ENCODE measurements at places on chromosomes 6 and 20. TPM values are rescaled to one million over a fixed set of nuclear protein-coding genes. Genes with fewer than 3 reads are reported as not detected.
A peak's percentile ranks its signal among the peaks of the same experiment; 100 is the strongest.

Gene MUCL3
- total RNA-seq = not detected

Gene SAMD5
- not detected for total RNA-seq

Gene C6orf15
- not detected for total RNA-seq

Gene PDE10A
- total RNA-seq = not detected

Gene CENPW
- total RNA-seq = 48.5 TPM

Gene ASCC3
- total RNA-seq = 54.3 TPM

DNA sequence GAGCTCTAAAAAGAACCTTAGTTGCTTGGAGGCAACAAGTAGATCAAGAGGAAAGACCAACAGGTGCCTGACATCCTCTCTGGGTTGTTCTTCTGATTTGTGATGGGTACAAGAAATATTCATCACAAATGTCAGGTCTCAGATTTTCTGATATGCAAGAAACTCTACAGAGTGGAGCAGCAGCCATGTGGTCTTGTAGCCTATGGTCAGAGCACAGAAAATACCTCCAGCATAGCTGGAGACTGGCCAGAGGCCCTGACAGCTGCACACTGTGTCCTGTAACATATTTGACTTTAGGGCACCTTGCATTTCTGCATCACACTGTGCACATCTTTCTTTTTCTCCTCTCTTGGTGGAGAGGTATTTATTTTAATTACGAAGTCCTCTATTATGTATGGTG, 116.3 kb downstream of the GMPR start:
- peaks cover 6% of the 10 kb centered on the region for H3K4me1 ChIP-seq
- no peaks in the 10 kb centered on the region for H3K27me3 ChIP-seq
- no peak overlapping the region for H3K4me3 ChIP-seq
- no peaks in the 10 kb centered on the region for H3K36me3 ChIP-seq
- no peak overlapping the region for H3K27ac ChIP-seq
- no peak for DNase-seq

DNA sequence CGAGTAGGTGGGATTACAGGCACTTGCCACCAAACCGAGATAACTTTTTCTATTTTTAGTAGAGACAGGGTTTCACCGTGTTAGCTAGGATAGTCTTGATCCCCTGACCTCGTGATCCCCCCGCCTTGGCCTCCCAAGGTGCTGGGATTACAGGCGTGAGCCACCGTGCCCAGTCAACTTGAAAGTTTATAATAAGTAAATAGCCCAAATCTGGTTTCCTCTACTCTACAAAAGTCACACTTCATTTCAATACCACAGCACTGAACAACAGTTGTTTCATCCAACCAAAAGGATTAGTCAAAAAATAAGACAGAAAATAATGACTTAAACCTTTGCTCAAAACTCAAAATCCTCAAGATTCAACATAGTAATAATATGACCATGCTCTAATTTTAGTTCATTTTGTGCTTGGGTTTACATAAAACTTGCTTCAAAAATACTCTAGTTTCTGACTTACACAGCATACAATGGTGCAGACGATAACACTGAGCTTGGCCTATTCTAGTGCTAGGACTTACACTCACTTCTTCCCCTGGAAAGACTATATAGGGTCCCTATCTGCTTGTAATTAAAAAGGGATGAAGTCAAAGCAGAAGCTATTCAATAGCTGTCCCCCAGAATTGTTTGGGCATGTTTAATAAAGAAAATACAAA, 56.7 kb downstream of the NT5E start:
- peaks cover 4% of the 10 kb centered on the region for H3K4me1 ChIP-seq
- H3K4me3 ChIP-seq = no peak overlapping the region
- peaks cover 24% of the 10 kb centered on the region for H3K36me3 ChIP-seq
- H3K27me3 ChIP-seq = no peaks in the 10 kb centered on the region
- DNase-seq = no peak

DNA sequence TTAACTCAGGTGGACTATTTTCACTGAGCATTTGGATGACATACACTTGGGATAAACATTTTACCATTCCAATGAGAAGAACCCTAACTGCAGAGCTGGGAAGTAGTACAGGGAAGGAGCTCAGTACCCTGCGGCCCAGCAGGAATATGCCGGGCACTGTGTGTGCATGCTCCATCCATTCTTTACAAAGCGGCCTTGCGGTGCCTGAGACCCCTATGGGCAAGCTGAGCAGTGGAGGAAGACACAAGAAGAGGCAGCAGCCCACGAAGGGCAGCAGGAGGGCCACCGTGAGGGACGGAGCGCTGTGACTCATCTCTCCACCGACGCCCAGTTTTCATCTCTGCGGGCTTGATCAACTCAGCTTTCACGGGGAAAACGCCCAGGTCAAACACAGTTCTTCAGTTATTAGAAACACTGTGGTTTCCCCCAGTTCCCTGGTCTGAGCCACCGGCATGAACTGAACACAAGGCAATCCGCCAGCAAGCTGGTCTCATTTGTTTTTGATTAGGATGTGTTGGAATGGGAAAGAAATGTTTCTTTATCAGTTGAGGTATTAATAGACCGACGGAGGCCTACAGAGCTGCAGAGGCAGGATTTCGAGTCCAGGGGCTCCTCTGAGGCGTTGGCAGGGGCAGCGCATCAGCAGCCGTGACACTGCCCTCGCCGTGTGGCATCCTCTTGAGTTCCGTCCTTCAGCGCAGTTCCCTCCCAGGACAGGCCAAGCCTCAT, 44.9 kb downstream of the IRF4 start:
- peaks cover 2% of the 10 kb centered on the region for H3K36me3 ChIP-seq
- no peak for DNase-seq
- no peaks in the 10 kb centered on the region for H3K27me3 ChIP-seq
- H3K4me3 ChIP-seq = no peak overlapping the region

- no peaks in the 10 kb centered on the region for H3K36me3 ChIP-seq
- no peak for DNase-seq
- no peak overlapping the region for H3K27ac ChIP-seq
- peaks cover 6% of the 10 kb centered on the region for H3K27me3 ChIP-seq
Measured at GRCh38 chr6:21537637-21538036, 55.9 kb upstream of the SOX4 start.

DNA sequence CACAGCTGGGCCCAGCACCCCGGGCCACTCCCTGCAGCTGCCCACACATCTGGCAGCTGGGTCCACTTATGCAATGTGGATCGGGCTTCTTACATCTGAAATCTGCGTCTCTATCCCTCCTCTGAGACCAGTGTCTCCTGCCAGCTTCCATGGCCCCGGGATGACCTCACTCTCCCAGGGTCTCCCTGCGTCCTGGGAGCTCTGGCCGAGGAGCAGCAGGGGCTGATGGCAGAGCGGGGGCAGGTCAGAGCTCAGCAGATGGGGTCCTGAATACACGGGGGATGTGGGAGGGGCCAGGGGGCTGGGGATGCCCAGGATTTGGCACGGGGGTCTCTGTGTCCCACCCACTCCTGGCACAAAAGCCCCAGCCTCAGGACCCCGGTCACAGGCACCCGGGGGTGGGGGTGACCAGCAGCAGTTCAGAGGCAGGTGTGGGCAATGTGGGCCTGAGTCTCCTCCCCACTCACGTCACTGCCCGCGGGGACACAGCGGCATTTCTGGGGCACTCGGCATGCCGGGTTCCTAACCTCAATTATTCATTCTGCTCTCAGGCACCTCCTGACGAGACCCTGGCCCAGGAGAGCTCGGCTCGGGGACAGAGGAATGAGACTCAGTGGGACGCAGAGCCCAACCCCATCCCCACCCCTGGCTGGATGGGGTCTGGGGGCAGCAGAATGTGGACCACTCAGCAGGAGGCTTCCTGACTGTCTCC, 16.4 kb downstream of the CHRNA4 start:
- no peaks in the 10 kb centered on the region for H3K4me1 ChIP-seq
- DNase-seq = no peak
- no peaks in the 10 kb centered on the region for H3K27me3 ChIP-seq
- H3K27ac ChIP-seq = no peak overlapping the region
- no peaks in the 10 kb centered on the region for H3K36me3 ChIP-seq

GRCh38 chr6:83708546-83708969, 343 bp downstream of the SNAP91 start:
- no peak overlapping the region for H3K4me3 ChIP-seq
- H3K36me3 ChIP-seq = peaks cover 2% of the 10 kb centered on the region
- H3K4me1 ChIP-seq = peaks cover 2% of the 10 kb centered on the region
- no peak overlapping the region for H3K27ac ChIP-seq

DNA sequence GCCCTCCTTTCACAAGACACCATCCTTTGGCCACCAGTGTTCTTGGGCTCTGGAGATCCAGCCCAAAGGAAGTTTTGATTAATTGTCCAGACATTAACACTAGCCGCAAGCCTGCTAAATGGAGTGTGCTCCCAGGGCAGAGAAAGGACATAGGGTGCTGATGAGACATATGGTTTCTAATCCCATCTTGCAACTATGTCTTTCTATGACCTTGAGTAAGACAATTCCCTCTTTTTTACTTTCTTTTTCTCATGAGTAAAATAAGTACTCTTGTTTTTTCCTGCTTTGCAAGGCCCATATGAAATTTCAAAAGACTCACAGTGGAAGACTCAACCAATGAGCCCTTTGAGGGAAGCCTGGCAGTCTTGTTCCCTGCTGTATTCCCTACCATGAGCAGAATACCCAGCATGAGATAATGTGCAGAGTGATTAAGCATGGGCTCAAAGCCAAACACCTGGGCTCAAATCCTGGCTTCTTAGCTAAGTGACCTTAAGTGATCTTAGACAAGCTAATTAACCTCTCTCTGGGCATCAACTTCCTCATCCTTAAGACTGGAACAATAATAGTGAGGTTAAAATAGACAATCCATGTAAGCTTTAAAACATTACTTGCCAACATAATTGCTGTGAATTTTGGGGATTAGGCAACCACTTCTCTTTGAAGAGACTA, at the start of gene WFDC10B:
WFDC10B (minus strand) TSS at position 51 of the 669 bp plus-strand sequence. CDS start 19,027 bp downstream, outside the sequence.
- no peaks in the 10 kb centered on the region for H3K36me3 ChIP-seq
- H3K27me3 ChIP-seq = peaks cover 17% of the 10 kb centered on the region
- no peak within 1 kb of the TSS for H3K4me3 ChIP-seq
- no peaks in the 10 kb centered on the region for H3K4me1 ChIP-seq

DNA sequence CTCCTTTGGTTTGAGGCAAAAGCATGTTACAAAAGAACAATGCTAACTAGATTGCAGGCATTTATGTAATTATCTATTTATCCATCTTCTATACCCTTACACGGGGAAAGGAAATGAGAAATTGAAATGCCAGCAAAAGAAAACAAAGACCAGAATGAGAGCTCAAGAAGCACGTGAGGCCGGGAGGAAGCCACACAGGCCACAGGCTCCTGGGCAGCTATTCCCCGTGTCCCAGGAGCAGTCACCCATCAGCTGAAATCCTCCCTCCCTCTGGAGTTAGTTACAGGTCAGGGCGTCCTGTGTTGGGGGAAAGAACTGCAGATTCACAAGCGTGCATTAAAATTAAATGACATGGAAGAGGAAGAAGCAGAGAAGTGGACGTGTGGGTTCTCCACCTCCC, 64.7 kb upstream of the RPS6KA2 start:
- H3K36me3 ChIP-seq = no peaks in the 10 kb centered on the region
- DNase-seq = no peak
- no peaks in the 10 kb centered on the region for H3K27me3 ChIP-seq
- no peaks in the 10 kb centered on the region for H3K4me1 ChIP-seq

GRCh38 chr20:47285189-47285588, 71.3 kb downstream of the ZMYND8 start:
- peaks cover 62% of the 10 kb centered on the region for H3K36me3 ChIP-seq
- H3K27me3 ChIP-seq = no peaks in the 10 kb centered on the region
- H3K27ac ChIP-seq = no peak overlapping the region

DNA sequence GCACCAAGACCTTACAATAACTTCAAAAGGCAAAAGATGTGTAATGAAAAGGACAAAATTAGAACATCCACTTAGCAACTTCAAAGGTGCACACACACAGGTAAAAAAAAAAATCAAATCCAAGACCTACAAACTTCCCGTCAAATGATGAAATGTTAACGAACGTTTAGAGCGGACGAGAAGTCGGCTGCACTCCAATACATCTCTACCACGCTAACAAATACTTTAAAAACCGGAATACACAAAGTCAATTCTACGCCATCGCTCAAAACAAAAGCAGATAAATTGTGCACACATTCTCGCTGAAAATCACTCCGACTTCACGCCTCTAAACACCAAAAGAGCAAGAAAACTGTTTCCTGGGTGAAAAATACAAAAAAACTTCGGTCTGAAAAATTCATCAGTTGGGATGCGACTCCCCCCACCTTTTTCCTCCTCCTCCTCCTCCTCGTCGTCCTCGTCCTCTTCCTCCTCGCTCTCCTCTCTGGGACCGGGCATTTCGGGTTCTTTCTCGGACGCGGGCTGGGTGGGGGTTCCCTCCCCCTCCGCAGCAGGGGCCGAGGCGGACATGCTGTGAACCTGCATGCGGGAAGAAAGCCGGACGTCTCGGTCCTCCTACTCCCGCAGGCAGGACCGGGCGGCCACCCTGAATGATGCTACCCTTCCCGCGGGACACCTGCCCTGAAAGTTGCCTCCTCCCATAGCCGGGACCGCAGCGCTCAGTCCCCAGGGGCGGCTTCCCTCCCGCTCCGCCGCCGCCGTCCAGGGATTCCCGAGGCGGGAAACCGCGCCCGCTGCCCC, 712 bp downstream of the DEK start:
- peaks cover 51% of the 10 kb centered on the region for H3K4me1 ChIP-seq
- H3K27ac ChIP-seq = peak overlapping the region; percentile 95
- DNase-seq = peak; percentile 19
- H3K36me3 ChIP-seq = peaks cover 57% of the 10 kb centered on the region
- peak overlapping the region; percentile 89 for H3K4me3 ChIP-seq

DNA sequence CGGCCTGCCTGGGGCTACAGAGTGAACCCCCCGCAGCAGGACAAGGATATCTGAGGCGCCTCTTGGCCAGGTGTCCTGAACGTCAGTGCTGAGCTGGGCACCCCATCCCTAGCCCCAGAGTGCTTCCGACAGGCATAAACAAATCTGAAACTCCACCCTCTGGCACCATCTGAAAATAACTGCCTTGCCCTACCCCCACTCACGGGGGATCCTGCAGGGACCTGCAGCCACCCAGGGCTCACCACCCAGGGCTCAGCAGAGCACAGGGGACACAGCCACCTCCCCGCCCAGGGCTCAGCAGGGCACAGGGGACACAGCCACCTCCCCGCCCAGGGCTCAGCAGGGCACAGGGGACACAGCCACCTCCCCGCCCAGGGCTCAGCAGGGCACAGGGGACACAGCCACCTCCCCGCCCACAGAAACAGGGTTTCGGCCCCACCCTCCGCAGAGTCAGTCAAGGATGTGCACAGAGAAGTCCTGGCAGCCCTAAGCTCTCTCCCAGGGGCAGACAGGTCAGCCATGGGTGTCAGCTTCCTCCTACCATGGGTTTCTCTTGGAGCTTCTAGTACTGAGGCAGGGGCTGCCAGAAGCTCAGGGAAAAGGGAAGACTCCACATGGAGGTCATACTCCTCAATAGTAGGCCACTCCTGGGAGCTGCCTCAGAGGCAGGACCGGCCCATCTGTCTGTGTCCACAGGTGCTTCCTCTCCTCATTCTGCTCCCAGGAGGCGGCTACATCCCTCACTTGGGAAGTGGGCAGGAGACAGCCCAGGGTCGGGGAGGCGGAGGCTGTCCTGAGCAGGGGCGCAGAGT, 4.6 kb downstream of the UCKL1 start:
- DNase-seq = no peak
- no peak overlapping the region for H3K4me3 ChIP-seq
- peaks cover 60% of the 10 kb centered on the region for H3K4me1 ChIP-seq

DNA sequence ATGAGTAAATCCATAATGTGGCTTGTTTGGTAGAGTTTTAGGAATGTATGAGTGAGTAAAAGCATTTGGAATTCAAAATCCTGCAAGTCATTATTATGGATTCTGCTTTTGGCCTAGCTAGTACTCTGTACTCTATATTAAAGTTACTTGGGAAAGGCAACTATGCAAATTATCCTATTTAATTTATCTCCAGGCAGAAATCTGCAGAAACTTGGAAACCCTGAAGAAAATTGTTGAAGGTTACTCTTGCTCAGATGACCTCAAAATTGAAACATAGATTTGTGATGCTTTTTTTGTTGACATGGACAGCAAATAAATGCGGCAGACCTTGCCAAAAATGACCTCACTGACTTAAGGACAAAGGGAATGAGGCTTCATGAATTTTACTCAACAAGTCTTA, 477.1 kb upstream of the EYS start:
- H3K4me1 ChIP-seq = no peaks in the 10 kb centered on the region
- H3K27me3 ChIP-seq = no peaks in the 10 kb centered on the region
- no peak overlapping the region for H3K27ac ChIP-seq
- H3K36me3 ChIP-seq = no peaks in the 10 kb centered on the region

Measured in activated CD4-positive, alpha-beta T cell treated with anti-CD3 and anti-CD28 coated beads, Interleukin-2, amount 10 ng/mL, durations not matched to agents 7 days and 5 days (primary cell).